ENCODE measurements at places on chromosomes 4 and X.
A peak's percentile ranks its signal among the peaks of the same experiment; 100 is the strongest.

- DNase-seq = no peak
These were observed 307.9 kb upstream of the F9 start for GRCh38 chrX:139222511-139223200.

- no peak for DNase-seq
These were observed 60.1 kb downstream of the LRP2BP start for GRCh38 chr4:185335579-185335978.

DNA sequence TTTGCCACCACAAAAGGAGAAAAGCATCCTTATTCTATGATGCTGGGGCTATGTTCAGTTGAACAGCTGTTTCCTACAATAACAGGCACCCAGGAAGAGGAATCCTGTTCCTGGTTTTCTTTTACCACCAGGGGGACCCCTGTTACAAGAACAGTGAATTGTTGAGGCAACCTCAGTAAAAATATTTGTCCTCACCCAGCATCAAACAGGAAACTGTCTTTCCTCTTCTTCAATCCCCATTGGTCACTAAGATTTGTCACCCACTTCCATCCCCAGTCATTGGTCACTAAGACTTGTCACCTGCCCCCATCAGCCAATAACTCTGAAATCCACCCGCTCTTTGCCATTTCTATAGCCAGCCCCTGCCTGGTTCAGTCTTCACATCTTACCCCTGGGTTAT, 143.5 kb upstream of the GALNT7 start:
- peak; percentile 42 for DNase-seq

DNA sequence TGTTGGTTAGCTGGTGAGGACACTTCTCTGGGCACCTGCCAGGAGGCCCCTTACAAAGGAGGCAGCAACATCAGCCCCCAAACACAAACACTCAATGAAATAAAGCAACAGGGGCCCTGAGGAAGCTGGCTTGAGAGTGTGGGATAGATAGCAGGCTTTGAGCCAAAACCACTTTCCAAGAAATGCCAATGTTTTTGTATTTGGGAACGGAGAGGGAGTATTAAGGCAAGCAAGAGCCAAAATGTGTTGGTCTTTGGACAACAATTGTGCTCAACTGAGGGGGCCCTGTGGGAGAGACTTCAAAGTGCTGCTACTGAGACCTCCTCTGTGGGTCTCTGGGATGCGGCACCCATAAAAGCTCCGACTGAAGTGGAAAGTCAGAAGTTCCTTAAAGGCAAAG, 41.0 kb downstream of the RAI2 start:
- DNase-seq = no peak

DNA sequence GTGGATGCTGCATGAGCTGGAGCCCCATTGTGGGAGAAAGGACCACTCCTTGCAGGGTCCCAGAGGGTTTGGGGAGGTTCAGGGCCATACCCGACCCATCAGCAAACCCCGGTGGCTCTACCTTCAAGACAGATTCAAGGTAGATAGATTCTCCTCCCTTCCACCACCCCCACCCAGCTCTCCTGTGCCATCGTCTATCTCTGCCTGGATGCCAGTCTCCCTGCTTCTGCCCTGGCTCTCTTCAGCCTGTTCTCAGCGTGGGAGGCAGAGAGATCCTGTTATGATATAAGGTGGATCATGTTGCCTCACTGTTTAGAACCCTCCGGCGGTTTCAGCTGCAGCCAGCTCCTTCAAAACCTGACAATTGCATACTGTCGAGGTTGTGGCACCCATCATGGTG, 5.4 kb downstream of the LAGE3 start:
- no peak for DNase-seq

- no peak for DNase-seq
These were observed 47.1 kb upstream of the MAB21L2 start for GRCh38 chr4:150534818-150535217.

DNA sequence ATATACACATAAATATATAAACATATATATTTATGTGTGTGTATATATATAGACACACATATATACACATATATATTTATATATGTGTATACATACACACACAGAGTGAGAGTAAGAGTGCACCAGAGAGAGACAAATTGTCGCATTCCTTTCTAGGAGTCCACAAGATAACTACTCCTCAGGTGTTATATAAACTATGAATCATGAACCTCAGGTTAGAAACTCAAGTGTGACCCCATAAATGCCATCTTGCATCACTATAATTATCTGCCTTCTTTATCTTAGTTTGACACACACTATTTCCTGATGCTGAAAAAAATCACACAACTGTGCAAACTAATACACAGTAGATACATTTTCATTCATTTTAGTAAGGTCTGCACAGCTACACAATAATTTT, 135.2 kb downstream of the PPARGC1A start:
- DNase-seq = no peak
